Endothelial cell of umbilical vein (primary cell): ENCODE measurements at places on chromosomes 3 and 15. TPM values are rescaled to one million over a fixed set of nuclear protein-coding genes. Genes with fewer than 3 reads are reported as not detected.

The CCR3 gene
- not detected in 2 replicates for total RNA-seq

The NOX5 gene
- 0.07 TPM in 1 of 2 replicates, not detected in the other for total RNA-seq

The ERICH6 gene
- not detected in 2 replicates for total RNA-seq

The CSPG5 gene
- total RNA-seq = 0.55 and 0.65 TPM in 2 replicates

The RTP4 gene
- 0.22 TPM in 1 of 2 replicates, not detected in the other for total RNA-seq

The KBTBD13 gene
- total RNA-seq = not detected in 2 replicates

The CIP2A gene
- total RNA-seq = 28.7 and 33.7 TPM in 2 replicates

The HCN4 gene
- total RNA-seq = not detected in 2 replicates

The HRH1 gene
- 16.2 and 22.0 TPM in 2 replicates for total RNA-seq

The USP8 gene
- 44.8 and 47.0 TPM in 2 replicates for total RNA-seq

The THBS1 gene
- total RNA-seq = 8,837 and 8,883 TPM in 2 replicates

The ZDHHC23 gene
- total RNA-seq = 1.9 and 3.2 TPM in 2 replicates

The CYP19A1 gene
- total RNA-seq = not detected in 2 replicates

The ATP8B4 gene
- not detected in 2 replicates for total RNA-seq

The P2RY13 gene
- total RNA-seq = not detected in 2 replicates

The SCG3 gene
- not detected in 2 replicates for total RNA-seq

The IL5RA gene
- total RNA-seq = not detected in 2 replicates

The SCN11A gene
- total RNA-seq = 0.07 TPM in 1 of 2 replicates, not detected in the other

The GOLGA8T gene
- total RNA-seq = not detected in 2 replicates

The TM6SF1 gene
- total RNA-seq = 26.5 and 26.8 TPM in 2 replicates

The TMEM39A gene
- 53.0 and 56.0 TPM in 2 replicates for total RNA-seq

The TLR9 gene
- 0.07 TPM in 1 of 2 replicates, not detected in the other for total RNA-seq

The FAM81A gene
- total RNA-seq = 0.32 and 1.2 TPM in 2 replicates

The CTSH gene
- 1.8 and 7.0 TPM in 2 replicates for total RNA-seq

The NR2F2 gene
- total RNA-seq = 153 and 182 TPM in 2 replicates

The A4GNT gene
- not detected in 2 replicates for total RNA-seq

The TMEM207 gene
- total RNA-seq = not detected in 2 replicates

The CD200R1 gene
- not detected in 2 replicates for total RNA-seq

The SI gene
- not detected in 2 replicates for total RNA-seq

The EXOG gene
- total RNA-seq = 21.8 and 21.9 TPM in 2 replicates
